ENCODE measurements at places on chromosomes 3 and 15. TPM values are rescaled to one million over a fixed set of nuclear protein-coding genes. Genes with fewer than 3 reads are reported as not detected.

TAGLN3 gene
- 3.5 TPM for total RNA-seq

GRK7 gene
- total RNA-seq: 0.04 TPM

MAPKBP1 gene
- 8.2 TPM for total RNA-seq

DLG1 gene
- 27.1 TPM for total RNA-seq

FGF12 gene
- 9.6 TPM for total RNA-seq

IL5RA gene
- total RNA-seq: not detected

IGF2BP2 gene
- total RNA-seq: 122 TPM

TM4SF4 gene
- not detected for total RNA-seq

FANCD2OS gene
- not detected for total RNA-seq

LYSMD2 gene
- total RNA-seq: 1.5 TPM

PAQR5 gene
- total RNA-seq: 3.8 TPM
